Coronary artery (tissue), 2 donors: ENCODE measurements at places on chromosomes 2 and 18.

DNA sequence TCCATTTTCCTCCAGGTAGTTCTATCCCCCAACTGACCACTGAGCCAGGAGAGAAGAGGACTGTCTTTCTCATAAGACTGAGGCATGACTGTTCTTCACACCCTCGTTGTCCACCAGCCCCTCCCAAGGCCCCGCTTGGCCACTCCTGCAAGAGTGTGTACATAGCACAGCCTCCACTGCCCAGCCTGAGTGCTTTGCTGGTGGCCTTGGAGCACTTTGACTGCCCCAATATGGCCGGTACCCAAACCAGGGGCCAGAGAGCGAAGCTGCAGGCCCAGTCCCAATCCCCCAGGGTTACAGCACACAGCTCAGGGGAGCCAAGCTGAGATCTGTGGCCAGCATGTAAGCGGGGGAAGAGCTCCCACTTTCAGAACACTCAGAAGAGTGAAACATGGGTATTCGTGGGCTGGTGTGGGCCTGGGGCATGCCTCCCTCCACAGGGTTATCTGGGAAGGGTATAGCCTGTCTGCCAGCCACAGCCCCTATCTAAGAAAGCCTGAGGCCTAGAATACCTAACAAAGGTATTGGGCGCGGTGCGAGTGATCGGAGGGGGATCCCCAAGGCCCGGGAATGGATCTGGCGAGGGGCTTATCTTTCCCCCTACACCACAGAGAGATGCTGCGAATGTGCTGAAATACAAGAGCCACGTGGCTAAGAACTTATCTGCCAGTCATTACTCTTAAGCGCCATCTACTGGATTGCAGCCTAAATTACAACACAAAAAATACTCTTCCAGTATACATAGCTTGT is 163.8 kb downstream of the WDPCP start:
- no peak for DNase-seq

DNA sequence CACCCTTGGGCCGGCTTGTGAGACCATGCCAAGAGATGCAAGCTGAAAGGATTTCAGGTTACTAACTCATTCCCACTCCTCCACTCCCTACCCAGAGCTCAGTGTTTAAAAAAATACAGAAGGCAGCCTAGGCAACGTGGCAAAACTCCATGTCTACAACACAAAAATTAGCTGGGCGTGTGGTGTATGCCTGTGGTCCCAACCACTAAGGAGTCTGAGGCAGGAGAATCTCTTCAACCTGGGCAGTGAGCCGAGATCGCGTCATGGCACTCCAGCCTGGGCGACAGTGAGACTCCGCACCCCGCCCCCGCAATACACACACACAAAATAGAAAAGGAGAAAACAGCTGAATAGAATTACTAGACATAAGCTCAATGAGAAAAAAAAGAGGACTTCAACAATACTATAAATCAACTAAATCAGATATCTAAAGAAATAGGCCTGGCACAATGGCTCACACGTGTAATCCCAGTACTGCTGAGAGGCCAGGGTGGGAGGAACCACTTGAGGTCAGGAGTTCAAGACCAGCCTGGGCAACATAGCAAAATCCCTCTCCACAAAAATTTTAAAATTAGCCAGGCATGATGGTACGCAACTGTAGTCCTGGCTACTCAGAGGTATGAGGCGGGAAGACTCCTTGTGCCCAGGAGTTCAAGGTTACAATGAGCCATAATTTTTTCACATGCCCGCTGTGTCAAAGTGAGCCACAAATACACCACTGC is 10.1 kb downstream of the IWS1 start:
- DNase-seq: peak; percentile 90

DNA sequence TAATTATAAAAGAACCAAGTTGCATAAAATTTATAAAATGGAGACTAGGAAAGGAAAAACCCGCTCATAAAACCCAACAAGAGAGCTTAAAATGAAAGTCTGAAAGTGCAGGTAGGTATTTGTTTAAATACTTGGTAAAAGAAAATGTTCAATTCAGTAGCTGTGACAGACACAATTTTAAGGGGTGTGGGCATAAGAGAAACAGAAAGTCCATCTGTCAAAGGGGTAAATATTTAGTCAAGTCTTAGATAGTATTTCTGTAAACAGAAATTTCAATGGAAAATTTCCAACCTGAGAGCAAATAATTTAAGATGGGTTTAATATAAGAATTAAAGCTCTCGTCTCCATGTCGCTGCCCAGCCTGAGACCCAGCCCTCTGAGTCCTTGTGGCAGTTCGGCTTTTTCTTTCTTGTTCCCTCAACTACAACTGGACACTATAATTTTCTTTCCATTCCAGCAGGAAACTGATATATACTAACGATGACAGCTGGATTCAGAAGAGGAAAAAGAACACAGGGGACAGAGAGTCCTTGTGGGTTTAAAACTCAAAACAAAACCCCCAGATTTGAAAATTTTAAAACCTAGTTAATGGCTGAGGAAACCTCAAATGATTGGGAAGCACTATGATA is 88.0 kb upstream of the ZFP36L2 start:
- DNase-seq: no peak

DNA sequence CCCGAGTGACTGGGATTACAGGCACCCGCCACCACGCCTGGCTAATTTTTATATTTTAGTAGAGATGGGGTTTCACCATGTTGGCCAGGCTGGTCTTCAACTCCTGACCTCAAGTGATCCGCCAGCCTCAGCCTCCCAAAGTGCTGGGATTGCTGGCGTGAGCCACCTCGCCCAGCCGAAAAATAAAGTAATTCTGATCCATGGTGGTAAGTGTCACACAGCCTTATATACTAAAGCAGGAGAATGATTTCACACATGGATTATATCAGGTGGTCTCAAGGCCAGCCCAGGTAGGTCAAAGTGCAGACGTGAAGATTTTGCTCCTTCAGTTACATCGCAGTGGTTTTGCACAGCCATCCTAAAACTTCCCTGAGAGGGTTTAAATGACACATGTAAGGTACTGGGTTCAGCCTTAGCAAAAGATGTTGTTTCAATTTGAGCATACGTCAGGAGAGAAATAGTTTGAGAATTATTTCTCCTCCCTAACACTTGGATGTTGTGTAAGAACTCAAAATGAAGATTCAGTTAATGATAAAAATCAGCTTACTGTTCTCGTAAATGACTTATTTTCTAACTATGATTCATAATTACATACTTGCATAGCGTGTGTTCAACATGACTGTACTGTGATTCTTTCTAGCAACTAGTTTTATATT is 93.0 kb upstream of the SLC39A10 start:
- no peak for DNase-seq

- DNase-seq: no peak
Observed at GRCh38 chr2:66862885-66863650, 428.1 kb downstream of the MEIS1 start.

DNA sequence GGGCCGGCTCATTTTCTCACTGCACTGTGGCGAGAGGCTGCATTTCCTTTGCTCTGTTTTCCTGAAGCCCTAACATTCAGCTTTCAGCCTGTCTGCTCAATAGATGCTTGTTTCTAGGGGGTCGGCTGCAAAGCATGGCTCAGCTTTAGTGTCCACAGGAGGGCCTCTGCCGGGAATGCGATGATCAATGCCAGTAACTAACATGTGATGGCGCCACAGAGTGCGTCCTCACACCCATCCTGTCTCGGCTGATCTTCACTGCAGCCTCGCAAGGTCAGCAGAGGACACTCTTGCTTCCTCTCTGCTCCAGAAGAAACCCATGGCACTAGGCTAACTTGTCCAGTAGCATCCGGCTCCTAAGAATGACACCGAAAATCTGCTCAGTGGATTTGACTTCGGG is 156.4 kb upstream of the PXDN start:
- no peak for DNase-seq
